Esophagus muscularis mucosa (tissue), 4 donors: ENCODE measurements at places on chromosomes 16 and 17. TPM values are rescaled to one million over a fixed set of nuclear protein-coding genes. Genes with fewer than 3 reads are reported as not detected.

TEKT5 gene
- total RNA-seq, result not detected

- no peak for DNase-seq
These were observed 3.8 kb upstream of the PVALEF start for GRCh38 chr17:81161536-81161935.

CRHR1 gene
- total RNA-seq, result not detected

DNA sequence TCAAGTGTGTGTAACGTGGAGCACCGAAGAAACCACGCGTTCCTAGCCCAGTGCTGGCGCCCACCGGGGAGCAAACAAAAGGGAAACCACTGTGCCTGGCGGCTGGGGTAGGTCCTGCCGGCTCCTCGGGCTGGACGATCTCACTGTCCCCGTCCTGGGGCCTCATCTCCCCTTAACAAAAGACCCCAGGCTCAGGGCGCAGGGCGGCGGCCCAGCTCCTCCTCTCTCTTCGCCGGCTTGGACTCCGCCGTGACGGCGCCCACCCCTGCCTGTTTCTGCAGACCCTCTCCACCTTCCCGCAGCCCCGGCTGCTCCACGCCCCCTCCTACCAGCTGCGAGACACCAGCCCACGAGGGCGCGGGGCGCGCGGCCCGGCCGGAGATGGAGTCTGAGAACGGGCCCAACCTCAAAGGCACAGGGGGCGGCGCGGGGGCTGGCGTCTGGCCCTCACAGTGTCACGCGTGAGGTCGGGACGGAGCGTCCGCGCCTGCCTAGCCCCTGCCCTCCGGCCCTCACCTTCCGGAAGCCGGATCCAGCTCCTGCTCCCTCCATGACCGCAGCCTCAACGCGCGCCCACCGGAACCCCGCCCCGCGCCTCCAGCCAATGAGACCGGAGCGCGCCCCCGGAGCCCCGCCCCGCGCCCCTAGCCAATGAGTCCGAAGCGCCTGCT is at the start of gene CENPX:
Gene CENPX, minus strand, starts transcription at position 569 of the 671 bp plus-strand sequence. Its CDS starts 17 bp downstream, at position 552.
- DNase-seq, result no peak

- DNase-seq, result no peak
These were observed 2.3 kb upstream of the MPP2 start for GRCh38 chr17:43909537-43910231.

ZNF423 gene
- total RNA-seq, result 22.5 TPM
